ENCODE measurements at places on chromosomes 5 and 9. TPM values are rescaled to one million over a fixed set of nuclear protein-coding genes. Genes with fewer than 3 reads are reported as not detected.
A peak's percentile ranks its signal among the peaks of the same experiment; 100 is the strongest.

Gene GEMIN5
- 3.2 TPM for polyA plus RNA-seq

- no peak for DNase-seq
These were observed 1824.4 kb upstream of the CDH9 start for GRCh38 chr5:28862860-28863196.

Gene STKLD1
- 0.96 TPM for polyA plus RNA-seq

Gene FOXI1
- not detected for polyA plus RNA-seq

GRCh38 chr5:159638954-159639559 is 277.2 kb upstream of the ADRA1B start:
- no peak for DNase-seq

Gene FOXD4L4
- 0.10 TPM for polyA plus RNA-seq

GRCh38 chr5:40390281-40391149 is 289.2 kb upstream of the PTGER4 start:
- DNase-seq = no peak

- DNase-seq = no peak
These were observed 17.3 kb downstream of the ODF2 start for GRCh38 chr9:128473104-128473503.

GRCh38 chr9:133760713-133761290 is 22.6 kb upstream of the SARDH start:
- no peak for DNase-seq

DNA sequence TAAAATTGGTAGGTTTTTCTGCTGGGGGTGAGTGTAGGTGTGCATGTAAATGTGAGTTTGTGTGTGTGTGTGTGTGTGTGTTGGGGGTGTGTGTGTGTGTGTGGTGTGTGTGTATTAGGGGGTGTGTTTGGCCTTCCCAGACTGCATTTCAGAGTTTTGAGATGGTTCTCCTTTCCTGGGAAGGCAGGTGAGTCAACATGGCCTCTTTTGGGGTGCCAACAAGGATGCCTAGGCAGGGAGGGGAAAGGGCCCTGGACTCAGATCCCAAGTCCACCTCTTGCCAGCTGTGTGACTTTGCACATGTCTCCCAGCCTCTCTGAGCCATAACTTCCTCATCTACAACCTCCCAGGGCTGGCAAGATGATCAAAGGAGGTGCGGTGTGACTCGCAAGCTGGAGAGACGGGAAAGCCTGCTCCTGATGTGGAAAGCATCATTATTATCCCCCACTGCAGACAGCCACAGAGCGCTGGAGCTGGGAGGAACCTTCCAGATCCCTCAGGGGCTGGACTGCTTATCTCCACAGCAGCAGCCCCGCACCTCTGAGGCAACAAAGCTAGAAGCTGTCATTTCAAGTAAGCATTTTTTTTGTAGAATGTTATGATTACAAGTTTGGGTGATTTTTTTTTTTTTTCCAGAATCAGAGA is 63.5 kb upstream of the TBC1D2 start:
- DNase-seq = peak; percentile 32

GRCh38 chr5:82465235-82465634 is 187.1 kb upstream of the RPS23 start:
- no peak for DNase-seq

- no peak for DNase-seq
These were observed 36.5 kb downstream of the PALM2AKAP2 start for GRCh38 chr9:109816490-109816889.

Gene ANXA2R
- 36.5 TPM for polyA plus RNA-seq

GRCh38 chr5:13735691-13736090 is 208.8 kb downstream of the DNAH5 start:
- no peak for DNase-seq

GRCh38 chr9:110320651-110321445 is 16.8 kb downstream of the TXNDC8 start:
- DNase-seq = no peak

DNA sequence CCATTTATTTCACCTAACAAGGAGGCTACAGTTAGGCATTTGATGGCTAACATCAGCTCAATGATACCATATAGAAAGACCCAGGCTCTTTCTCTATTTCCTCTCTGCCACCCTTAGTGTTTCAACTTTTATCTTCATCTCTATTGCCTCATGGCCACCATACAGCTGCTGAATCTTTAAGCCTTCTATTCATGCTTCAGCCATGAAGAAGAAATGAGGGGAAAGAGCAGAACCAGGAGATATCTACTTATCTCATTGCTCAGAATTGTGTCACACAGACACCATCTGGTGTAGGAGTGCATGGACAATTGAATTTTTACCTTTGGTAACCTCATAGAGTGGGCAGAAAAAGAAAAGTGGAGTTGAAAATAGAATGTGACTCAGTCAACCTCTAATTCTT is 6.7 kb downstream of the GAPT start:
- no peak for DNase-seq

- DNase-seq = no peak
These were observed 112.5 kb upstream of the EMB start for GRCh38 chr5:50553560-50553984.

Gene LCN10
- 22.6 TPM for polyA plus RNA-seq

GRCh38 chr5:171578829-171579491 is 159.5 kb downstream of the FGF18 start:
- DNase-seq = no peak

Gene GMCL2
- polyA plus RNA-seq = not detected

GRCh38 chr5:80937584-80938356 is 22.4 kb upstream of the RASGRF2 start:
- DNase-seq = no peak

GRCh38 chr9:134942011-134942787 is 24.5 kb upstream of the FCN1 start:
- peak; percentile 39 for DNase-seq

DNA sequence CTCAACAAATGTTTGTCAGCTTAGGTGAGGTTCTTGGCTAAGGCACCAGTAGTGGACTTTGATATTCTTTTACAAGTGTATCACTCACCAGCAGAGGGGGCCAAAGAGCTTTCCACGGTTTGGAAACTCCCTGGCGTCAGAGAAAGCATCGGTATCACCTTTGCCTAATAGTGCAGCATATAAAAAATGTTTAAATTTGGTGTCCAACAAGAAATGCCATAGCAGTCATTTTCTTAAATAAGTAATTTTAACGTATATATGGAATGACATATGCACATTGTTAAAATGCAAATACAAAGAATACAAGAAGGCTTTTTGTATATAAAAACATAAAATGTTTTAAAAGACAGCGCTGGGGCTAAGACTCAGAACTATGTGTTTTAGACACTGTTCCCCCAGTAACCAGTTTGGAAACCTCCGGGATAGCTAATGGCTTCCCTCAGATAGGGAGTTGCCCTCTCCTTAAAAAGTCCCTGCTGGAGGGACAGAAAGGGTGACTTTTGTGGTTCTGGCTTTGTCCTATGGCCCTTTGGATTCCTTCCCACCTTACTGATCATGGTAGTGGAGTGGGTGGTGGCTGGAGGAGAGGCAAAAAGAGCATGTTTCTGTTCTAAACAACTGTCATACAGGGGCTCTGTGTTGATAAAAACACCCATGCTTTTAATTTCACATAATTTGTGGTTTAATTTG is 124.6 kb downstream of the GPBP1 start:
- DNase-seq = peak; percentile 78

DNA sequence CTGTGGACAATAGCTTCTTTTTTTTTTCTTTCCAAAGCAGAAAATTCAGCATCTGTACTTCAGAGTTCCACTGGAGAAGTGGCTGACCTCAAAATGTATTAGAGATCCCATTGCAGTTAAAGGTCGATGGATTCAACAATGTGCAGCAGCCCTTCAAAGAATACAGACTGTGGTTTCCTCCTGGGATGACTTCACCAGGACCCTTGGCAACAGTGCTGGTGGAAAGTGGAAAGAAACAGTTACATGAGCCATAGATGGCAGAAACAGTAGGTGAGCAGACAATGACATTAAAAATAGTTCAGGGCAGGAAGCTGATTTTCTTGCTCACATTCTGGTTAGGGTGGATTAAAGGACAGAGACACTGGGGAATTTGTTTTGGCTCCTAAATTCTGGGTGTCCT is 62.4 kb downstream of the SLC28A3 start:
- no peak for DNase-seq

- no peak for DNase-seq
These were observed at the start of gene PCDHB15 for GRCh38 chr5:141245250-141245717. PCDHB15 (plus strand) TSS chr5:141245395; CDS start chr5:141245579, 184 bp downstream.

- no peak for DNase-seq
These were observed 73.2 kb downstream of the SH3PXD2B start for GRCh38 chr5:172380987-172381643.

GRCh38 chr9:21549251-21549765 is 67.2 kb upstream of the IFNE start:
- DNase-seq = no peak

GRCh38 chr9:752201-752600 is 89.3 kb upstream of the DMRT1 start:
- no peak for DNase-seq

DNA sequence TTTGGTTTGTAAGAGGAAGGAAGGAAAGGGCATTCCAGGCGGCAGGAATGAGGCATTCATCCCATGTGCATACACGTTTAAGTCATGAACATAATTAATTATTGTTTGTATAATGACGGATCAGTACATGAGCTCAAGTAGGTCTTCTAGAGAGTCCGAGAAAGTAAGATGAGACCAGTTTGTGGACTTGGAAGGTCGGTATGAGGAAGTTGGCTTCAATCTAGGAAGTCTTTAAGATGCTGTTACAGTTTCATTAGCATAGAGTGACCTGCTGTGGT is 2.1 kb downstream of the GTF3C4 start:
- DNase-seq = no peak

Gene ASTN2
- 0.87 TPM for polyA plus RNA-seq

- no peak for DNase-seq
These were observed 123.5 kb upstream of the ICE1 start for GRCh38 chr5:5298841-5299541.

Gene KCNMB1
- 0.80 TPM for polyA plus RNA-seq

DNA sequence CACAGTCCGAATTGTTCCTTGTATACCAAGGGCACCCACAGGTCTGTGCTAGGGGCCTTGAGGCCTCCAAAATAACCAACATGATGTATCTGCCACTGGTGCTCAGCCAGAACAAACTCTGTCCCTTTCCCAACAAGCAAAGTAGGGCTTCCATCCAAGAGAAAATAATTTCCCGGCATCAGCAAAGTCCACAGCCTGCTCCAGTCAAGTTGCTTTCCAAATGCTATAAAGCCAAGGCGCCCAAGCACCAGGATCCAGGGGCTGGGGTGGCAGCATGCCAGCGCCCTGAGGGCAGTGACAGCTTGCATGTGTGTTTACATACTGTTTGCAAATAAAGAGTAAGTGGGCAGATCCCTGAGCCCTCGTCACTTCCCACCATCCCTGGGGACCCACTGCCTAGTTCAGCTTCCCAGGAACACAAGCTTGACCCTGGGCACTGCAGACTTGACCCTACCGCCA is 155.9 kb downstream of the ERCC6L2 start:
- DNase-seq = no peak

DNA sequence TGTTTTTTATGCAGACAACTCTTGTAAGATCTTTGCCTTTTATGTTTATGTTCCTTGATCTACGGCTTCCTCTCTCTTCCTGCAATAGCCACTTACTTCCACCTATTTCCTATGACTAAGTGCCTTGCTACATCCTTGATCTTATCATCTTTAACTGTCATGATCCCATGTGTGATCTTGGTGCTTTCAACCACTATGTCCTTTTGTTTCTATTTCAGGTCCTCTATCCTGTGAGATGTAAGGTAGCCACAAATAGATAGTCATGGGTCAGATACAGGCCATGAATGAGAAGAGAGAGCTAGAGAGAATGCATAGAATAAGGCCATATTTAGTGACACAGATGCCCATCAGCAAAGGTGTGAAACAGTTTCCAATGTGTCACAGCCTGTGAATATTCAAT is 243.6 kb upstream of the HAPLN1 start:
- DNase-seq = no peak

Gene NDFIP1
- polyA plus RNA-seq = 14.2 TPM

GRCh38 chr9:33446946-33447798 is at the start of gene AQP3:
AQP3 (minus strand) TSS chr9:33447593; CDS start chr9:33447530, 63 bp downstream.
- peak; percentile 93 for DNase-seq

GRCh38 chr9:119794836-119795235 is 425.6 kb upstream of the BRINP1 start:
- no peak for DNase-seq

Gene GFI1B
- 0.20 TPM for polyA plus RNA-seq

GRCh38 chr5:133685402-133686018 is 73.2 kb upstream of the FSTL4 start:
- DNase-seq = peak; percentile 51

GRCh38 chr5:65704621-65705239 is 17.2 kb downstream of the SGTB start:
- DNase-seq = no peak

DNA sequence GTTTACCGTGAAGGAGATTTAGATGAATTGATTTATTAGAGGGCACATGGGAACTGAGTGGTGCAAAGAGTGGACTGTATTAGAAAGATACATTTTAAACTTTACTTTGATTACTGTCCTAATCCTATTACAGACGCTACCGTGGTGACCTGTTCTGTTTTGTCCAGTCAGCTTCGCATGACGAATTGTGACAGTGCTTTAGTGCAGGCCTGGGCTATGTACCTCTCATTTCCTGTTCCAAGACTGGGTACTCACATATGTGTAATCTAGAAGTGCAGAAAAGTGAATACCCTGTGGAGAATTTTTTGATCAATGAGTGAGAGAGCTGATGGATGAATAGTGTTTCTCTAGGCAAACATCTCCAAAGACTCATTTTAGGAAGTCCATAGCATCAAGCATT is 385.9 kb downstream of the ANXA1 start:
- no peak for DNase-seq

GRCh38 chr9:25310961-25311360 is 367.3 kb downstream of the TUSC1 start:
- no peak for DNase-seq

DNA sequence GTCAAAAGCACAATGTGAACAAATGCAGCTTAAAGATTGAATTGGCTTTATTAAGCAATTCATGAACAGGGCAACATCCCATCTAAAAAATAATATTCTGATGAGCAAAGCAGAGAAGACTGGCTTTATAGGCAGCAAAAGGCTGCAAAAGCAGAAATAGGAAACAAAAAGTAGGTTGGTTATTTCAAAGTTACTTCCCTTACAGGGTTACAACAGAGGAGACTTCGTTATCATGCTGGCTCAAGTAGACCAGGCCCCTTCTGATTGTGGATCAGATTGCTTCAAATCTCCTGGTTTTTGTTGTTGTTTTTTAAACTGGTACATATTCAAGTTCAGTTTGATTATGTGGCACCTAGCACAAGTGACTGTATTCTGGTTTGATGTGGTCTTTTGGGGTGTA is 73.1 kb downstream of the MAN2A1 start:
- no peak for DNase-seq

DNA sequence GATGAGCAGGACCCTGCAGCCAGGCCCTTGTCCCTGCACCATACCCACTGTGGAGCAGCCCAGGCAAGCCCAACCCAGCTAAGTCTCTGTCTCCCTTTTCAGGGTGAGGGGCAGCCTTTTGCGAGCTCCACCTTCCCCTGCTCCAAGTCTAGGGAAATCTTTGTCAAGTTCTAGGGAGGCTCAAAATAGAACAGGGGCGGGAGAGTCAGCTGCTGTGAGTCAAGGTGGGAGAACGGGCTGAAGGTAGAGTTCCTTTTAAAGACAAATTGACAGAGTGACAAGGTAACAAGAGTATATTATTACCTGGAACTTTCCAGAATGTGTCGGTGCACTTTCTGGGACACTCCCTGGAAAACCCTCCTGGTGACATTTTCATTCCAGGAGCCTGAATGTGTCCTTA is 64.7 kb downstream of the KCNT1 start:
- DNase-seq = no peak
